ENCODE measurements at places on chromosomes 4 and X. TPM values are rescaled to one million over a fixed set of nuclear protein-coding genes. Genes with fewer than 3 reads are reported as not detected.

GRCh38 chrX:120759685-120760084, 116.0 kb downstream of the CT47B1 start:
- peak; percentile 56 for DNase-seq

GRCh38 chrX:14915596-14915995, 42.4 kb downstream of the MOSPD2 start:
- DNase-seq = no peak

EFHC2 gene
- not detected for total RNA-seq

DNA sequence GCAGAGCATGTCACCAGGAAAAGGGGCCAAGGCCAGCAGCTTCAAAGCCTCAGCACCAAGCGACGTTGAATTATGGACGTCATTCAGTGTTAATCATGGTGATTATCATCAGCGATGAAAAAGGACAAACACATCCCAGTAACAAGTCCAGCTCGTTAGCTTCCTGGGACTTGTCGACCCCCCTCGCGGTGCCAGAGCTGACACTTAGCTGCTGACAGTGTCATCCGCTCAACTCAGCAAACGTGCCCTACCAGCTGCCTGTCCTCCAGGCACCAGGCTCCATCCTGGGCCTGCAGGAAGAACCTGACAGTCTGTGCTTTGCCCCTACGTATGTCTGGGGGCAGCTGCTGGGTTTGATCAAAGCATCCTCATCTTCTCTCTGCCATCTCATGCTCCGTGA, 137.0 kb upstream of the PSAPL1 start:
- DNase-seq = no peak

CXXC4 gene
- not detected for total RNA-seq

USP17L11 gene
- not detected for total RNA-seq

RNF175 gene
- total RNA-seq = not detected
